Panc1 (cell line): ENCODE measurements at places on chromosomes 6 and 20.
A peak's percentile ranks its signal among the peaks of the same experiment; 100 is the strongest.

GRCh38 chr20:15848126-15848525 lies 725.1 kb downstream of the KIF16B start:
- no peak for DNase-seq

DNA sequence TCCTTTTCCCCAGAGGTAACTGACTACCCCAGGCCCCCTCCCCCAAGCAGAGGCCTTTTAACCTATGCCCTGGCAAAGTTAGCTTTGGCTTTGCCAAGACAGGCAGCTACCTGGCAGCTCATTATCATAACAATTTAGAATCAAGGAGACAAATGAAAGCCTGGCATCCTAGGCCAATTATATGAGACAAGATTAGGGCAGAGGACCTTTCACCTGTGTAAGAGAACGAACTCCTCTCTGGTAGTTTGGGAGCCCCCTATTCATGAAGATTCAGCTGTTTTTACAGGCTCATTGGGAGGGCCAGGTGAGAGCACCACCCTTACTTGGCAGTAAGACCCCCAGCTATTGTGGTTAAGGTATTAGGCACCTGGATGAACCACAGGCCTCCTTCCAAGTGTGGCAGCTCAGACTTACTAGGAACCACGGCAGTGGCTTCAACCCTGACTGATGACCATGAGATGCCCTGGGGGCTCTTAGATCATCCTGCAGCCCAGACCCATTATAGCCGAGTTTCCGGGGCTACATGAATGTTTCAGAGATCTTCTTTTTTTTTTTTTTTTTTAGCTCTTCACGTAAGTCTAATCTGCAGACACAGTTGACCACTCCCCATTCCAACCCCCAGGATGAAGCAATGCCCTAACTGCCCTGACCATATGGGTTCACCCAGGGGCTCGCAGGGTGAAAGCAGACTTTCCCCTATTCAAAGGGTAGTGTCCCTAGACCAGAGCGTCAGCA lies 56.2 kb downstream of the RAB44 start:
- DNase-seq: no peak

DNA sequence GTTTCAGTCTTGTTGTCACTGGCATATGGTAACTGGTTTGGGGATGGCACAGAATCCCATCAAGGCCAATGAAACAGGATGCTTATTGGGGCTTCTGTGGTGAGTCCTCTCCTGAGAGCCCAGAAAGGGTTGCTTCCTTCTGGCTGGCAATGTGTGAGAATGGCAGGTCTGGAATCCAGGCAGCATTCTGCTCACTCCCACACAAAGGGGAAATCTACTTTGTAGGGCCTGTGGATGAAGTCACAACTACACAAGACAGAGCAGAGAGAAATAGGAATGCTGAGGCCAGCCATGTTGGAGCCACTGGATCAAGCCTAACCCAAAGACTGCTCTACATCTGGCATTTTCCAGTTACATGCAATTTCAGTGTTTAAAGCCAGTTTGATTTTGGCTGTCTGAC lies 15.7 kb downstream of the PLAGL2 start:
- no peak for DNase-seq

GRCh38 chr6:18368277-18369105 lies 18.7 kb upstream of the RNF144B start:
- no peak for DNase-seq

GRCh38 chr20:52191916-52192718 lies 538 bp upstream of the ZFP64 start:
- DNase-seq: peak; percentile 33

GRCh38 chr6:28743271-28743789 lies 180.5 kb downstream of the TRIM27 start:
- DNase-seq: no peak

DNA sequence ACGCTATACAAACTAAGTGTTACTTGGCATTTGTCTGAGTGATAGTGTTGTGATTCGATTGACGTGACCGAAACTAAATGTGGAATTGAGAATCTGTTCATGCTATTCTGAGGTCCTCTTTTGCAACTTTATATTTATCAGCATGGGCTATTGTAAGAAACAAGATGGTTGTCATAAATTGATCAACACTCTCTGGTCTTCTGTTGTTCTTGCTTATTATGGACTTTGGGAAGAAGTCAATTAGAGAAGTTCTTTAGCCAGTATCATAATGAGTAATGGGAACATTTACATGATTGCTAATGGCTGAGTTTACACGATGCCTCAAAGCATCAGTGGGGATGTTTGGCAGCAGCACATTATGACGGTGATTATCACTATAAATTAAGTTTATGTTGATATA lies 195.0 kb downstream of the CD83 start:
- no peak for DNase-seq

- DNase-seq: no peak
Observed at GRCh38 chr6:113339209-113339608, 517.9 kb upstream of the MARCKS start.

DNA sequence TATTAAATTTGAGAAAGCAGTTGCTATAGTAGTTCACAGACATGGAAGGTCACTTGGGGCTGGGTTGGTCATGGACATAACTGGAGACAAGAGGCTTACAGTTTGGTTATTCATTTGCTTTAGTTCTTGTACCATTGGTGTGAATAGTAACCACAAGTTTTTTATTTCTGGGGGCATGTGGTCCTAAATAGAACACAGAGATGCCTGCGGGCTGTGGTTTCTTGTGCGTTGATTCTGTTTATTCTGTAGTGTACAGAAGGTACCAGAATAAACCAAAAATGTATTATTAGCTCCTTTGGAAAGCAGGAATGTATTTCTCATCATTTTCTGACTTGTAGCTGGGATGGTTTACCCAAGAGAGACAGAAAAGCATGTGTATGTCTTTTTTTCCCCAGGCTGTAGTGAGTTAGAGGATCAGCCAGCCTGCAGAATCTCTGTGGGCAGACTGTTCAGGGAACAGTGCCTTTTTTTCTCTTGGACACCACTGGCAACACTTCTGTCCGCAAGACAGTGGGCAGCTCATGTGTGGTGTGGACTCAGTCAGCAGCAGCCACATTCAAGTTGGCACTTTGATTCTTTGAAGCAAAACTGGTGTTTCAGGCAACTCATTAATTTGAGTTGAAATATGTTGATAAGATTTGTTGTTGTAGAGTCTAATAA lies 122.1 kb downstream of the LRRC1 start:
- no peak for DNase-seq

DNA sequence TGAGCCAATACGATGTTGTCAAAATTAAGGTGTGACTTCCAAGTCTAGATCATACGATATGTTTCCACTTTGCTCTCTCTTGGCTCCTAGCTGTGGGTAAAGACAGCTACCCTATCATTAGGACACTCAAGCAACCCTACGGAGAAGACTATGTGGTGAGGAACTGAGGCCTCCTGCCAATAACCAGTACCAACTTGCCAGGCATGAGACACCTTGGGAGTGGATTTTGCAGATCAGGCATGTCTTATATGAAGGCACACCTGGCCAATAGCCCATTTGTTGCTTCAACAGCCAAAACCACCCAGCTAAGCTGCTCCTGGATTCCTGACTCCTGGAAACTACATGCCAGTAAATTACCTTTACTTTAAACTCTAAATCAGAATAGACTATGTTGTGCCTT lies 863.4 kb downstream of the DHX35 start:
- no peak for DNase-seq

DNA sequence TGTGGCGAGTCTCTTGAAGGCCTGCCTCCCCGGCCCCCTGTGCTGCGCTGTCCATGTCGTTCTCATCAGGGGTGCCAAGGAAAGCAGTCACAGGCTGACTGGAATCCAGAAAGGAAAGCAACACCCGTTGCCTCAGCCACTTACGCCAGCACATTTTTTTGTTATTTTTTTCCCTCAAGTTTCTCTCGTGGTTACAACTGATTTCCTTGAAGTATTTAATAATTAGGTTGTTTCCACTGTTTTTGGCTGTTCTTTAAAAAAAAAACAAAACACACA lies 17.9 kb upstream of the SLC22A1 start:
- no peak for DNase-seq

- no peak for DNase-seq
Observed at GRCh38 chr20:63176427-63177133, 39.4 kb downstream of the YTHDF1 start.

- no peak for DNase-seq
Observed at GRCh38 chr20:42875581-42875980, 314.1 kb downstream of the PTPRT start.

DNA sequence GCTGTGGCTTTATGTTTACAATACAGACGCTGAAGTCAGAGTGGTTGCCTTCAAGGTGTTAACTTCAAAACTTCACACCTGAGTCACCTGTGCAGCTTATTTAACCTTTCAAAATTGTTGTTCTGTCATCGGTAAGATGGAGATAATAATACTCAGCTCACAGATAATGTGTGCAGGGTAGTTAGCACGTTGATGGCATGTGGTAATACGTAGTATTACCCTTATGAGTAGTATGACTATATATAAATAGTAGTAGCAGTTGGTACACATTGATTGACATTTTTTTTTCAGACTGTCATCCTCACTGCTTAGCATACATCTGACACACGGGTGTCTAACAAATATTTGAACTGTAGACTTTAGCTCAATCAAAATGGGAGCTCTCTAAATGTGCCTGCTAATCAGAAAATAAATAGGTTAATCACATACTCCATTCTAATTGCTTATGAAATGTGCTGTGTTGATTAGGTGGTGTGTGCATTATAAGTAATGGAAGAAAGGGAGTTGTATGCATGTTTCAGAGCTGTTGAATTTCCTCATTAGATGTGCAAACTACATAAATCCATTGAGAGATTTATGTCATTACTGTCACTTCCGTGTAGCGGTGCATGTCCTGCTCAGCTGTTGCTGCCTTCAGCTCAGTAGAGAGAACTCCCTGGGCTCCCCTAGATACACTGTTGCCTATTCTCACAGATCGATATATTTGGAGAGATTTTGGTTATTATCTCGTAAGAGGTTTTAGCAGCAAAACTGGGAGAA lies 11.2 kb upstream of the MROH8 start:
- DNase-seq: no peak

DNA sequence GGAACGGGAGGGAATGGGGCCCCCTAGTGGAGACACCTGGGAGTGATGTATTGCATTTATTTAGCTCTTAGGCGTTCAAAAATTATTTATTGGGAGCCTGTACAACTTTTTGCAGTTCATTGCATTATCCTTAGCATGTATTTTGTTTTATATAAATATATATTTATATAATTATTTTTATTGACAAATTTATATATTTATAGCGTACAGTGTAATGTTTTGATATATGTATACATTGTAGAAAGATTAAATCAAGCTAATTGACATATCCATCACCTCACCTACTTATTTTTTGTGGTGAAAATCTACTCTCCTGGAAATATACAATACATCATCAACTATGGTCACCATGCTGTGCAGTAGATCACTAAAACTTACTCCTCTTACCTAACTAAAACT lies 975 bp downstream of the SIRT5 start:
- no peak for DNase-seq

GRCh38 chr6:169868458-169868857 lies 117.0 kb downstream of the ERMARD start:
- DNase-seq: no peak

DNA sequence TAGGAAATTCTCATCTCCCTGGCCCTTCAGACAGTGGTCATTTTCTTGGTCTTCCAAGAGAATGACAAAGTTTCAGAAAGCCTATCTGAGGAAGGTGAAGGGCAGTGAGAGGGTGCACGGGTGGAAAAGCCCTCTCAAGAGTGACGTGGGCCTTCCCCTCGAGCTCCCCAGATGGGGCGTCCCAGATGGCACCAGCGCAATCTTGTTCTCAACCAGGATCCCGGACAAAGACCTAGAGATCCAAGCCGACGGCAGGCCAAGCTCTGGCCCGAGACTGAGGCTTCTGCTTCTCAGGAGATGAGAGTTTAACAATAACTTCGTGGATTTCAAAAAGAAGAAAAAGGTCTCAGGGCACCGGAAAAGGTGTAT lies 797 bp upstream of the ZNF133 start:
- no peak for DNase-seq

GRCh38 chr6:159946912-159947311 lies 22.0 kb upstream of the IGF2R start:
- no peak for DNase-seq
